Fibroblast of skin of scalp (primary cell): ENCODE measurements at places on chromosomes 3 and 15.

DNA sequence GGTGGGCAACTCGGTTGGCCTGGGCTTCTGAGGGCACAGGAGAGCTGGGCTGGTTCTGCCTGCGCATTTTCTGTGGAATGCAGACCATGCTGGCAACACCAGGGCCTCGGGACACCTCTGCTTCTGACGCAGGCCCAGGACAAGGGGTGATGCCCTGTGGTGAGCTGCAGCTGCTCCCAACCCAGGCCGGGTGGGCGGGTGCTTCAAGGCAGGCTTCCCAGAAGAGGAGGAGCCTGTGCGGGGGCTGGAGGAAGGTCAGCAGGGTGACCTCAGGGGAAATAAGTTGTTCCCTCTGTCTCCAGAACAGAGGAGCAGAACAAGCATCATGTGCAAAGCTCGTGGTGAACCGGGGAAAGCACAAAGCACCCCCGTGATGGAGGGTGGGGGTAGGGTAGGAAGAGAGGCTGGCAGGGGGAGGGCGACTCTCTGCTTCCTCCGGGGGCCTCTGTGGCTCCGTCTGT is 11.0 kb upstream of the PLXNA1 start:
- no peak for DNase-seq

- DNase-seq, result no peak
Observed at GRCh38 chr15:52289629-52290081, 5.9 kb downstream of the MYO5C start.

- peak; percentile 33 for DNase-seq
Observed at GRCh38 chr15:58924327-58924726, 9.2 kb downstream of the SLTM start.

DNA sequence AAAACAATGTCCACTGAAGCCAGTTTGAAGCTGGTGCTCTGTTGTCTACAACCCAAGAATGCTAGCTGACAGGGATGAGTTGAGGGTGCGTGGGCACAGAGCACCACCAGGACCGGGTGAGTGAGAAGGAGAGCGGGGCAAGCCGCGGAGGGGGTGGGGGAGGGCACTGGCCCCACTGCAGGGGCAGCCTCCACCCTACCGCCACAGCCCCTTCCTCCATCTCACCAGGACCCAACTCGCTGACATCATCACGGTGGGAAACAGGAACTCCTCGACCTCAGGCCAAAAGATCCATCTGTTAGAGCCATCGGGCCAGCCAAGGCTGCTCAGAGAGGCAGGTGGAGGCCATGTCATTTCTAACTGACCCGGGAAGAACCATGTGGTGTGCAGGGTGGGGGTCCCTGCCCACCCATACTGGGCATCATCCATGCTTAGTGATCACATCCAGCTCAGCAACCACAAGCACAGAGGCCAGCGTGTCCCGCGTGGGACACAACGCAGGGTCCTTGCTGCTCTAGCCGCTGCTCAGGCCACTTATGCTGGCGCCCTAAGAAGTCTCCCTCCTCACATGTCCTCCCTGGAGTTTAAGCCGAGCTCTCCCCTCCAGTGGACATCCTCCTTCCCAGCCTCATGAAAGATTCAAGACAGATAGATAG is 57.6 kb upstream of the GATA2 start:
- no peak for DNase-seq

- no peak for DNase-seq
Observed at GRCh38 chr3:170660139-170660538, 74.3 kb upstream of the SLC7A14 start.

- DNase-seq, result no peak
Observed at GRCh38 chr3:52281981-52282801, 3.7 kb upstream of the WDR82 start.

- DNase-seq, result peak; percentile 52
Observed at GRCh38 chr3:23041918-23042696, 161.0 kb upstream of the UBE2E2 start.

- DNase-seq, result peak; percentile 47
Observed at GRCh38 chr15:100849021-100849854, 30.4 kb upstream of the ALDH1A3 start.

- DNase-seq, result no peak
Observed at GRCh38 chr15:96413657-96414056, 83.2 kb downstream of the NR2F2 start.

- peak; percentile 84 for DNase-seq
Observed at GRCh38 chr3:149581681-149582370, 76.0 kb downstream of the WWTR1 start.

- no peak for DNase-seq
Observed at GRCh38 chr15:22919171-22919570, 61.0 kb downstream of the CYFIP1 start.

GRCh38 chr3:72487078-72487765 is 361.0 kb downstream of the SHQ1 start:
- DNase-seq, result peak; percentile 97

DNA sequence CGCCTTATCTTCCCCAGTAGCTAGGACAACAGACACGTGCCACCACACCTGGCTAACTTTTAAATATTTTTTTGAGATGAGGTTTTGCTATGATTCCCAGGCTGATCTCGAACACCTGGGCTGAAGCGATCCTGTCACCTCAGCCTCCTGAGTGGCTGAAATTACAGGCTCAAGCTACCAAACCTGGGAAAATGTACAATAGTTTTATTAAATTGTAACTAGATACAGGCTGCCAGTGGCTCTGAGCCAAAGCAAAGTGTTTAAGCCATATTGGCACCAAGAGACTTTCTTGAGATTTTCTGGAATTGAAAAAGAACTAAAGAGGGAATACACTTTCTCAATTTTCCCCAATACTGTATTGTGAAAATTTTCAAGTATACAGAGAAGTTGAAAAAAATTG is 204.3 kb downstream of the SUCLG2 start:
- DNase-seq, result no peak

DNA sequence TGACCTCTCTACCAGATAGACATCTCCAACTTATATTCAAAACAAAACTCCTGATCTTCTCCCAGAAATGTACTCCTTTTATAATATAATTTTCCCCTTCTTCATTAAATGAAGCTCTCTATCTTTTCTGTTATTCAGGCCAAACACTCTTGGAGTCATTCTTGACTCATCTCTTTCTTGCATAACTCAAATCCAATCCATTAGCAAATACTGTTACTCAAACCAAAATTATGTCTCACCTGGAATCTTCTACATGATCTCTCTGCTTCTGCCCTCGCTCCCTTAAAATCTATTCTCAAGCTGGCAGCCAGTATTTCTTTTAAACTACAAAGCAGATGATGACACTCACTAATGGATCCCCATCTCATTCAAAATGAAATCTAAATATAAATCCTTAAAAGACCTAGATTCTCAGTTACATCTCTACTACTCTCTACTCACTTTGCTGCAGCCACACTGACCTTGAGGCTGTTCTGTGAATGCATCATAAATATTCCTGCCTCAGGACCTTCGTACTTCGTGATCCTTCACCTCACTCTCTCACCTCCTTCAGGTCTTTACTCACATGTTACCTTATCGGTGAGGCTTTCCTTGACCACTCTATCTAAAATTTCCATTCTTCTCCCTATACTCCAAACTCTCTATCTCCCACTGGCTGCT is 160.9 kb downstream of the TBC1D5 start:
- DNase-seq, result no peak

DNA sequence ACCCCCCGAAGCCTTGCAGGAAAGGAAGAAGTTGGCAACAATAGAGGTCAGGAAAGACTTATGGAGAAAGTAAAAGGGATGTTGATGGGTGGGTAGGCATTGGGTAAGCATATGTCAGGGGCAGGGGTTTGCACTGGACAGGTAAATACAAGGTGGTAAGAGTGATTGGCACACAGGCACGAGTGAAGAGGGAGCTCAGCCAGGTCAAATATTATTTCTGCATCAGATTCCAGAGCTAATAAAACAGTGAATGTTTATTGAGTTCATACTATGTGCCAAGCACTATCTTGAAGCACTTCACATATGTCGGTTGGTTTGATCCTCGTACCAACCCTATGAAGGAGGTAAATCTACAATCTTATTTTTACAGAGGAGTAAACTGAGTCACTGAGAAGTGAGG is 6.6 kb downstream of the CLSTN2 start:
- no peak for DNase-seq

- DNase-seq, result no peak
Observed at GRCh38 chr3:20246662-20247061, 60.7 kb upstream of the SGO1 start.

DNA sequence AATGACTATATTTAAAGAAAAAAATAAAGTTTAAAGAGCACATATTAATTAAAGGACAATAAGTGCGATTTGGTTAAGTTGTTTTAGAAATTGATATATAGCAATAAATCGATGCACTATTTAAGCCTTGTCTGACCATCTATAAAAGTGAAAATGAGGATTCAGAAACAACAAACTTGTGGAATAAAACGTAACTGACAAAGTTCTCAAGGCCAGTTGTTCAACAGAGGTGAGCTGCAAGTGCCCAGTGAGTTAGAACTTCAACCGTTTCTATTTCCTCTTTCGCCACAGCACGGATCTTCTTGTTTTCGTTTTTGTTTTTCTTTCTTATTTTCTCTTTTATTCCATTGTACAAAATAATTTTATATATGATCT is 724.9 kb upstream of the ARRDC4 start:
- DNase-seq, result no peak

- DNase-seq, result peak; percentile 66
Observed at GRCh38 chr3:186930143-186930640, at the start of gene ST6GAL1. ST6GAL1 (plus strand) TSS chr3:186930526; CDS start chr3:187042704, 112,178 bp downstream.

GRCh38 chr3:191963182-191963581 is 502.2 kb downstream of the PYDC2 start:
- peak; percentile 33 for DNase-seq

DNA sequence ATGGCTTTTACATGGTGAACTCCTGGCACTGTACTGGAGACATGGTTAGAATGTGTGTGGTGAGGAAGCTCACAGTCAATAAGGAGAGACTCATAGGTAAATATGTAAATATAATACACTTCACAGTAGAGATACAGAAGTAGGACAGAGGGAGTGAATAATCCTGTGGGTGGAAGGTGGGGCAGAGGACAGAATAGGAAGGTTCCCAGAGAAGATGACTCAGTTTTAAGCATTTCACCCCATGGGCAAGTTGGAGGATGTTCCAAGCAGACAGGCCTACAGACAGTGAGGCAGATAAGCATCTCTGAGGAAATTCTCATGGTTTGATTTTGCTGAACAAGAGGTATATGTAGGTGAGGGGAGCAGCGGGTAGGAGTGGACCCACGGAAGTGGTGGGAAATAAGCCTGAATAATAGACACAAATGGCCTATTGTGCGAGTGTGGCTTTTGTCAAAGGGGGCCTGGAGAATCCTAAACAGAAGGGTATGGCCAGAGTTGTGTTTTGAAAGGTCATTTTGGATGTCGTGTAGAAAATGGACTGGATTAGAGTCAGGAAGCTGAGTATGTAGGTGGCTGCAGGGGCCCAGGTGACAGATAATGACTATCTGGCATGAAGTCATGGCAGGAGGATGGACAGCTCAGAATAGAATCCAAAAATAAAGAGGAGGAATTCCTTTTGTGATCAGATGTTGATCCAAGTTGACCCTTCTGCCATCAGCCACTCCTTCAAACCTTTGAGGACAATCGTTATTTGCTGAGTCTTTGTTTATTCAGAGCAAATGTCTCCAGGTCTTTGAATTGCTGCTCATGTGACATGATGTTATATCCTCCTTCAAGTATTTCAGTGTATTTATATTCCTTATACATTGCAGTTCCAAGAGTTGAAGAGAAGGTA is 97.3 kb upstream of the THRB start:
- DNase-seq, result peak; percentile 51

DNA sequence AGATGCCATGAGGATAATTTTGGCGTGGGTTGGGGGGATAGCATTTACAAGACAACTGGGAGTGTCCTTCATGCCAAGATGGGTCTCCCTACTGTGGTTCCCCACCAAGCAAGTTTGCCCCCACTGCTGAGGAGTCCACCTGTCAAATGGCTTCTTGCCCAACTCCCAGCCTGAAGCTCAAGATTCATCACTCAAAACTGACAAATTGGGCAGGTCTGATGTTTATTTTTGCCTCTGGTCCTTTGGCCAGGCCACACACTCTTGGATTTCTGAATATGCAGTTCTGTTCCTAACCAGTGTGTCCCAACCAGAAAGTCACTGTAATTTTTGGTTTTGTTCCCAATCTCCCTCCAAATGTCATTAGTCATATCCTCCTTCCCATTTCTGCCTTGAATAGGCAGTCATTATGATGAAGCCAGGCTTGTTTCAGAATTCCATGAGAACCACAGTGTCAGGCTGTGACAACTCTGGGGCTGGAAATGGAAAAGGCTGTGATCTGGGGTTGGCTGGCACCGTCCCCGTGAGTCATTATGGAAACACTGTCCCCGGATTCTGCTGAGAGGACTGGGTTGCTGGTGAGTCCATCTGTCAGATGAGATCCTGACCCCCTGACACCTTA is 29.3 kb upstream of the MEF2A start:
- peak; percentile 93 for DNase-seq

- DNase-seq, result no peak
Observed at GRCh38 chr3:94011233-94011711, 17.1 kb downstream of the STX19 start.
